ENCODE measurements at places on chromosomes 1 and 21.

GRCh38 chr1:116900471-116901365 is 9.0 kb upstream of the PTGFRN start:
- no peak for DNase-seq

DNA sequence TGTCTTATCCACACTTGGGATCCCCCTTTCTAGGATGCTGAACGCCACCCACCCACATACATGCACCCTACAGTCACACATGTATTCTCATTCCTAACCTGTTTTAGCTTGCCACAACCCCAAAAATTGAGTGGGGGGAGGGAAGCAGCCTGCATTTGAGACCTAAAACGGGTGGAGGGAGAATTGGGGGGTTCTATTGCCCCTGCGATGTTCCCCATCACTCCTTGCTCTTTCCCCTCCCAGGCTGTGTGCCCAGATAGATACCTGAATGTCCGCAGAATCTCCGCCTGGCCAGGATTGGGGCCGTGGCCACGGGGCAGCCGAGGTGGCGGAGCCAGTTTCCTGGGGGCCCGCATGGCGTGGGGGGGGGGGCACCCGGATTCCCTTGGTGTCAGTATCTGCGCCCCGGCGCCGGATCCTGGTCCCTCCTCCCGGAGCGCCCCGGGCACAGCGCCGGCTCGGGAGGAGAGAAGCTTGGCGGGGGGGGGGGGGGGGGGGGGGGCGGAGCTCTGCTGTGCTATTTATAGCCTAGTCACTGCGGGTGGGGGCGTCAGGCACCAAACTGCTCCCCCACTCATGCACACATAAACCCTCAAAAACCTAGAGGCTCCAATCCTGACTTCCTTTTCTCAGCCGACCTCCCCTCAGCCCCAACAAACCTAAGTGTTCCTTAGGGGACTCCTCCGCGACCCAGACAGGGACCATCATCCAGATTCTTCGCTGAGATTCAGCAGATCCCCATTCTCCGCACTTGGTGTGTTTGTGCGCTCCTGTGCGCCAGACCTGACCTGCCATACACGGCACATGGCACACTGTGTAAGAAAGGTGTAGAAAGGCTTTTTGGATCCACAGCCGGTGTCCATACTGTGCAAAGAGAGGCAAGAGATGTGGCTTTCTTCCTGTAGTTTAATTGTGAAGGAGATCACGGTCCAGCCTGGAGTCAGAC is 1.9 kb downstream of the ANKRD34A start:
- DNase-seq, result peak; percentile 83

- DNase-seq, result no peak
These were observed 8.0 kb downstream of the SLC2A5 start for GRCh38 chr1:9061252-9061960.

GRCh38 chr1:23964790-23965740 is 5.4 kb downstream of the PNRC2 start:
- DNase-seq, result no peak

DNA sequence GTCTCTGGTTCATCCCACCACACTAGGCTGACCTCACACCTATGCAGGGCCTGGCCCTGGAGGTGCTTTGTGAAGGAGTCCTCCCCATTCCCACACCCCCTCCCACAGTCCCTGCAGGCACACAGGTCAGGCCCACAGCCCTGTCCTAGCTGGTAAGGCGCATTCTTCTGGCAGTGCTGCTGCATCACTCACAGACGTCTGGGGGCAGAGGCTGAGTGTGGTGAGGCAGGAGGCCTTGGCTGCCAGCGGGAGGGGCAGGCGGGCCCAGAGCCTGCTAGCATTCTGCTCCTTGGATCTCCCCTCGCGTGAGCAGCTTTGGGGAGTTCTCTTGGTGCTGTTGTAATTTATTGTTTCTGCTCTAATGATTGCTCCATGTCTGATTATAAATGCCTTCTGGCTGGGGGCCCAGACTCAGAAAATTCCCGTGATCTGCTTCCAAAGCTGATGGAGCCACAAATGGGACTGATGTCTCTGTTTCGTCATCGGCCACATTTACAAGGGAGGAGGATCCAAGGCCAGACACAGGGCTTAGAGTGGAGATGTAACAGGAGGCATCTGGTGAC is 62.9 kb downstream of the TRABD2B start:
- DNase-seq, result no peak

- no peak for DNase-seq
These were observed 19.1 kb upstream of the NCF2 start for GRCh38 chr1:183609313-183609712.

All from anterior cingulate cortex (tissue), 58 donors.